ENCODE measurements at places on chromosomes 3 and 15. TPM values are rescaled to one million over a fixed set of nuclear protein-coding genes. Genes with fewer than 3 reads are reported as not detected.

The SYNPR gene
- 2.6 TPM for total RNA-seq

The DGKG gene
- total RNA-seq: not detected

The EDC3 gene
- 26.5 TPM for total RNA-seq

- DNase-seq: no peak
Measured at GRCh38 chr15:33788906-33789540, 179.3 kb upstream of the CHRM5 start.

The SCN11A gene
- 0.14 TPM for total RNA-seq

GRCh38 chr3:149516920-149517319, 42.4 kb downstream of the TM4SF4 start:
- DNase-seq: no peak

- DNase-seq: no peak
Measured at GRCh38 chr3:42014458-42014920, 52.6 kb upstream of the ULK4 start.

The GNB4 gene
- total RNA-seq: 28.4 TPM

Measured in GM23338 (cell line).